ENCODE measurements at places on chromosomes 3 and 15.

GRCh38 chr3:186870421-186871201 lies 28.1 kb downstream of the ADIPOQ start:
- DNase-seq: no peak

GRCh38 chr3:141663993-141664392 lies 74.1 kb upstream of the RNF7 start:
- DNase-seq: no peak

DNA sequence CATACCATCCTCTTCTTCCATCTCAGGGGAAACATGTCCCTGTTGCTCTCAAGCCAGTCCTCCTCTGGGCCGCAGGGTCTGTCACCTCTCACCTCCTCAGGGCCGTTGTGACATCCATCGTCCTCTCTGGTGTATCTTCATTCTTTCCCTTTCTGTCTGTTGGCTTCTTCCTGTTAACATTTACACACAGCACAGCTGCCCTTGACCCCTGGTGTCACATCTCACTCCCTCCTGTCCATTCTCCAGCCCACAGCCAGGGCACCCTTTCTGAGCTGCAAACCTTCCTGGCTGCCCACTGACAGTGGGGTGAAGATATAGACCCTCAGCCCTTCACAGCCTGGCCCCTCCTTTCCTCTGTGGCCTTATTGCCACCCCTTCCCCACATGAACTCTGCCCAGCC lies 79.6 kb upstream of the ADAMTSL3 start:
- no peak for DNase-seq

DNA sequence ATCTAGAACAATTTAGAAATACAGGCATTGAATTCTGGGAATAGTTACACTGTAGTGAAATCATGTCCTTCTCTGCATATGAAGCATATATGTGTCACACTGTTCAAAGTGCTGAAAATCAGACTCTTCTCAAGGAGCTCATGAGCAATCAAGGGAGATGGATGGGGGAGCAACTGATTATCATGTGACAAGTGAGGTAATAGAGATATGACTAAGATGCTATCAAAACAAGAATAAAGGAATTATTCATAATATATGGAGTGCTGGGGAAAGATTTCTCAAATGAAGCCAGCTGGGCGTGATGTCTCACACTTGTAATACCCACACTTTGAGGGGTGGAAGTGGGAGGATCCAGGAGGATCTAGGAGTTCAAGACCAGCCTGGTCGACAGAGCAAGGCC lies 74.9 kb upstream of the CHRNB4 start:
- DNase-seq: no peak

DNA sequence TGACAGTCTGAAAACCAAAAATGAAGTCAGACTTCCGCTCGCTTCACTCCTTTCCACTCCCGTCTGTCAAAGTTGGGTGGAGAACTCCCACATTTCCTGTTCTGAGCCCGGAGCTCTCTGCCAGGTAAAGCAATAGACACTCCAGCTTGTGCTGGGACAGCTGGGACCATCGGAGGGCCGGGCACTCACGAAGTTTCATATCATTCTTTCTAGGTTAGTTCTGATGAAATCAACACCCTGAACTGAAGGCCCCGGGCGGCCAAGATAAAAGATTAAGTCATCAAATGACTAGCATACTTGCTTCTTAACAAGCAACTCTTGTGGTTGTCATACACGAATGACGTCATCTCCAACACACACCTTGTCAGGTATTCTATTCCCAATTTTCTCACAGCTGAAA lies 42.1 kb downstream of the MAGI1 start:
- no peak for DNase-seq

DNA sequence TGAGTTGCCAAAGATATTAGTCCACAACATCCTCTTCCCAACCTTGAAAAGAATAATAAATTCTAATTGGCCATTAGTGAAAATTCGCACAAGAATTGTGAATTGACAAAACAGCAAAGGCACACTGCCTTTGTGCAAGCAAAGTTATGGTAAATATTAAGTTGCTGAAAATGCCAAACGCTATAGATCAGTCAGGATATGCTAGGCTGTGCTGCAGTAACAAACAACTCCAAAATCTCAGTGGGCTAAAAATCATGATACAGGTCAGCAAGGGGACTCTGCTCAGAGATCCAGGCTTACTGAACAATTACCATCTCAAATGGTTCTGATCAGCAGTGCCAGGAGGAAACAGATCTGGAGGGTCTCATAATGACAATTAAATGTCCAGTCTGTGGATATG lies 238.0 kb upstream of the IGF1R start:
- no peak for DNase-seq

GRCh38 chr15:48469271-48469670 lies 138.0 kb downstream of the DUT start:
- no peak for DNase-seq

GRCh38 chr3:48528754-48529153 lies 24.8 kb upstream of the SHISA5 start:
- DNase-seq: no peak

GRCh38 chr3:129694228-129694627 lies 87.8 kb upstream of the PLXND1 start:
- no peak for DNase-seq
